ENCODE measurements at places on chromosomes 1 and 21. TPM values are rescaled to one million over a fixed set of nuclear protein-coding genes. Genes with fewer than 3 reads are reported as not detected.
A peak's percentile ranks its signal among the peaks of the same experiment; 100 is the strongest.

GRCh38 chr1:224262373-224263054 is 67.5 kb downstream of the NVL start:
- DNase-seq = no peak

GRCh38 chr1:54188291-54188690 is 11.5 kb downstream of the CYB5RL start:
- DNase-seq = no peak

- DNase-seq = no peak
Observed at GRCh38 chr1:31397360-31398095, 15.5 kb upstream of the SERINC2 start.

DNA sequence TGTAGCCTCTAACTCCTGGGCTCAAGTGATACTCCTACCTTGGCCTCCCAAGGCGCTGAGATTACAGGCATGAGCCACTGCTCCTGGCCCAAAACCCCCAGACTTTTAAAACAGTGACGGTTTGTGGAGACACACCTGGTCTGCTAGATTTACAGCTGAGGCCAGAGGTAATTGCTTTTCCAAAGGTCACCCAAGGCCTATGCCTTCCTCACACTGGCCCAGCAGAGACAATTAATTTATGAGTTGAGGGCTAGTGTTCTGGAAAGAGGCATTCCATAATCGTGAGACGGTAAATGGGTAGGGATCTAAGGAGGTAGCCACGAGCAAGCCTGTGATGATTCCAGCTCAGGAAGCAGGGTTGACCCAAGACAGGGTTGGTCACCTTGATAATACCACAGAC is 12.4 kb upstream of the PARP1 start:
- no peak for DNase-seq

- DNase-seq = no peak
Observed at GRCh38 chr1:21320410-21321108, 30.3 kb upstream of the ECE1 start.

- no peak for DNase-seq
Observed at GRCh38 chr1:109628540-109629321, 9.1 kb downstream of the AMPD2 start.

- no peak for DNase-seq
Observed at GRCh38 chr1:193285641-193286040, 99.2 kb upstream of the B3GALT2 start.

- no peak for DNase-seq
Observed at GRCh38 chr1:78950826-78951225, 55.7 kb downstream of the ADGRL4 start.

DNA sequence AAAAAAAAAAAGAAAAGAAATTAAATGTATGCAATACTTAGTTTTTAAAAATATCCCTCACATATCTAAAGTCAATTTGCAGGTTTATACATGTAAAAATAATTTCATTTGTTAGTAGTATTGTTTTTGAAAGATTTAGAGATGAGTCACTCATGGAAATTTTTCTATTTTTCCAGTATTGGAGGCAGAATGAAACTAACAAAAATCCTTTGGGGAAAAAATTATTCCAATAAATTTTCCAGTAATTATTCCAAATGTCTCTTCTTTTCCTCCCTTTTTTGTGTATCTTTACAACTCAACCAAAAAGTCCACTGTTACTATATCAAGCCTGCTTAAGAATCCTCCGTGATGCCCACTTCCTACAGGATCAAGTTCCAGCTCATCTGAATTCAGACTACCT is 29.9 kb downstream of the MPZL1 start:
- DNase-seq = no peak

DNA sequence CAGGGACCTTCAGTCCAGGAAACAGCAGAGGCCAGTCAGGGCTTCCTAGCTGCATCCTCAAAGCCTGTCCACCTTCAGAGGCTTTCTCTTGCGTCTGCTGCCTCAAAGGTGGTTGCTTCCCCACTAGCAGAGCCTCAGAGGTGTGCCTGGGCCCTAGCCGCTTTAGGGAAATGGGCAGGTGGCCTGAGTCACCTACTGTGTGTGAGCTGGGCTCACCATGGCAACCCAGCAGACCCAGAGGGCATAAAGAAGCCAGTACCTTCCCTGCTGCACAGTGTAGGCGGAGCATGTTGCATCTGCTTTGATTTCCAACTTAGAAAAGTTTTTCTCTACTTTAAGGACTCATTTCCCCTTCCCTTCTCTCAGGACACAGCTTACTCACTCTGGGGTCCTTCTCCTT is 12.5 kb downstream of the SLC9A1 start:
- DNase-seq = no peak

DNA sequence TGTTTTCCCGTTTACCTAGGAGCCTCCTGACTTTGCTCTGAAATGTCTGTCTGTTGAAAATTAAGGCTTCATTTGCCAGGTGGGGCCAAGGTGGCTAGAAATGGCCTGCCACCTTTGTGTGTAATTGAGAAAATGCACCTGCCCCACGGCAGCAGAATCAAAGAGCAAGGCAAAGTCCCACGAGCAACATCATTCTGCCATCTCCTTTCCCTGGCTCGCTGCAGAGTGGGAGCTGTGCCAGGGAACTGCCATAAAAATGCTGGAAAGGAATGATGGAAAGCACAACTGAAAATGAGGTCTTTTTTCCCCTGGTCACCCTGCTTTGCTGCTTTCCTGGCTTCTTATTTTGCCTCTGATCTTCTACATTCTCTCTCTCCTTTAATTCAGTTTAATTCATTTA is 5.5 kb upstream of the OLFML2B start:
- DNase-seq = no peak

DNA sequence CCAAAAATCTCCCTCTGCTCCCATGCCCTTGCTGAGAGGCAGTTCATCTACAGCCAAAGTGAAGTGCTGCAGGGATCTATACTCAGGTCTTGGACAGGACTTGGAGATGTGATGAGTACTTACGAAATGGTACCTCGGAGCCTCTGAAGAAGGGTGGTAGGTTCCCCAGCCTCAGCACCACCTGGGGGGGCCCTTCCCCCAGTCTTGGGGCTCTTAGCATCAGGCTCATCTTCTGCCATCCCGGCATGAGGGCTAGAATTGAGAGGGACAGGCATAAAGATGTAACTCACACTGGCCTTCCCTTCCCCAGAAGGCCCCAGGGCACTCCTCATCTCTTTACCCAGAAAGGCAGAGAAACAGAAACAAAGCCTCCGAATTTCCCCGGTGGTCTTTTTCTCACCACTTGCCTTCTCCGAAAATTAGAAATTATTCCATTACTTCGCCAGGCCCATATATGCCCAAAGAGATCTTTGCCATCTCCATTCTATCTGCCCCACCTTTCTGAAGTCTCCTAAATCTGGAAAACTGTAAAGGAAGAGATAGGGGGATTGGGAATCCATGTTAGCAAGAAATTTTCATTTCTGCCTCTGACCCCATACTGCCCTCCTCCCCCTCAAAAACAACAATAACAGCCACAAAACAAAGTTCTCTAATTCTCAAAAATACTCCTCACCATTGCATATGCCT is 827 bp downstream of the RFX5 start:
- peak; percentile 10 for DNase-seq

DNA sequence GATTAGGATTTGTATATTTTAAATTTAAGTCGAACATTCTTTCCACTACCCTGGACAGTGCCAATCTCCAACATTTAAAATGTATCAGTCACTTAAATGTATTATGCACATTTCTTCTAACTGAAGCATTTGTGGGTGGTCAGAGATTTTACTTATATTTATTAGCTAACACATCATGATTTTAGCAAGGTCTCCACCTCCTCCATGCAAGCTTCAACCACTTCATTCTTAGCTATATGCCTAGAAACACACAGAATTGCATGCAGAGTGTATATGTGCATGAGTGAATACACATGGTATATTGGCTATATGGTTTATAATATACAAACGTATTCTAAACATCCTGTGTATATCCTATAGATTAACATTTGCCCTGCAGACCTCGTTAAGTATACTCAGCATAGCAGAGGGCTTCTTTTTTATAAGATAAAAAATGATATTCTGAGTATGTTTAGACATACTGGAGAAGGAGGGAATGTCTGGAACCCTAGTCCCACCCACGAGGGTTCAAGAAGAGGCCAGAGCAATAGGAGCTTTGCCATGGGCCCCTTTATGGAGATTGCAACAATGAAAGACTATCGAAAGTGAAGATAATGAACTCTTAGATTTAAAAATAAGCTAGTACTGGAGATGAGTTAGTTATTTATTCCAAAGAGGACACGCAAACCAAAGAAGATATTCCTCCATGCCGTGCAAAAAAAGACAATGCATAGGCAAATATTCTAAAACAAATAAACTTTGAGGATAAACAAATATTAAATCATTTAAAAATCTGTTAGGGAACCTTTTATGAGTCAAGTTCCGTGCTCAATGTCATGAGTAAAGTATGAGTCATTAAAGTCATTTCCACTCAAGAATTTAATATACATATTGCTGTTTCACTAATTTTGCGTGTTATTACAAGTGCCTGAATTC is 480.4 kb downstream of the SIPA1L2 start:
- no peak for DNase-seq

DNA sequence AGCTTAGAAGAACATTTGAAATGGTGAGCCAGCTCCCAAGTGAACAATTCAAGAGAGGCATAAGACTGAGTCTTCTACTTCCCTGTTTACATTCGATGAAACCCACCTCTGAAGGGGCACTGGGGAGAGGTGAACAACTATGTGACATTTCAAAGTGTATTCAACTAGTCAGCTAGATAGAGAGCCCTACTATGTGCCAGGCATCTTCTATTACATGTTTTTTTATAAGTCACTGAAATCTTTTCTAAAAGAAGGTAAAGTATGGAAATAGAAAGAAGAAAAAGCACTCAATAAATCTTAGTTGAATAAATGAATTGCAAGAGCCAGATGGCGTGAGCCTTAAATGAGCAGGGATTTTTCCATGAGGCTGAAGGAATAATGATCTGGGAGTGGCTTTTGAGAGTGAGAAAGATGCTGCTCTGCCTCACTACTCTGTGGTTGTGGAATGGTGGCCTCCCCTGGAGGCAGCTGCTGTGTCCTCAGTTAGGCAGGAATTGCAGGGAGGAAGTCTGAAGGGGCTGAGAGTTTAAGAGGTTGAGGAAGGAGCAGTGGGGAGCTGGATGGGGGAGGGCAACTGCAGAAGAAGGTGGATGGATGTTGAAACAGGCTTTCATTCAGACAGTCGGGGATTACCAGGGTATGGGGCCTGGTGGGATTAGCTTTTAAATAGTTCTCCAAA is 10.4 kb upstream of the PTPRF start:
- no peak for DNase-seq

DNA sequence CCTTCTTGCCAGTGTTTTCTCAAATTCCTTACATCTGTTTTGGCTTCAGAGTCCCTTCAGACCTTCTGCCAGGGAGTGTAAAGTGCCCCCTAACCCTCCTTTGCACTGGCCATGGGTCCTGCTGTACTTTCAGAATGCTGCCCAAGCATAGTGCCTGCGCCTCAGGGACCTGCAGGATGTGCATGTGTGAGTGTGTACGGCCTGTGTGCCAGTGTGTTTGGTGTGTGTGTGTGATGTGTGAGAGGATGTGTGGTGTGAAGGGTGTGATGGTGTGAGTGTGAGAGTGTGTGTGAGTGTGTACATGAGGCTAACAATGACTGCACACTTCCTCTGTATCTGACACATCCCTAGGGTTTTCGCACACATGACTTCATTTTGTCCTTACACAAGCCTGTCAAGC is 265.8 kb upstream of the RAB4A start:
- DNase-seq = no peak

GRCh38 chr1:79151006-79151796 is 144.7 kb upstream of the ADGRL4 start:
- no peak for DNase-seq

GRCh38 chr1:15708486-15709137 is 24.5 kb downstream of the PLEKHM2 start:
- no peak for DNase-seq

- DNase-seq = no peak
Observed at GRCh38 chr1:19049128-19049768, 92.8 kb upstream of the IFFO2 start.

- DNase-seq = no peak
Observed at GRCh38 chr1:31872658-31873636, 57.1 kb upstream of the SPOCD1 start.

DNA sequence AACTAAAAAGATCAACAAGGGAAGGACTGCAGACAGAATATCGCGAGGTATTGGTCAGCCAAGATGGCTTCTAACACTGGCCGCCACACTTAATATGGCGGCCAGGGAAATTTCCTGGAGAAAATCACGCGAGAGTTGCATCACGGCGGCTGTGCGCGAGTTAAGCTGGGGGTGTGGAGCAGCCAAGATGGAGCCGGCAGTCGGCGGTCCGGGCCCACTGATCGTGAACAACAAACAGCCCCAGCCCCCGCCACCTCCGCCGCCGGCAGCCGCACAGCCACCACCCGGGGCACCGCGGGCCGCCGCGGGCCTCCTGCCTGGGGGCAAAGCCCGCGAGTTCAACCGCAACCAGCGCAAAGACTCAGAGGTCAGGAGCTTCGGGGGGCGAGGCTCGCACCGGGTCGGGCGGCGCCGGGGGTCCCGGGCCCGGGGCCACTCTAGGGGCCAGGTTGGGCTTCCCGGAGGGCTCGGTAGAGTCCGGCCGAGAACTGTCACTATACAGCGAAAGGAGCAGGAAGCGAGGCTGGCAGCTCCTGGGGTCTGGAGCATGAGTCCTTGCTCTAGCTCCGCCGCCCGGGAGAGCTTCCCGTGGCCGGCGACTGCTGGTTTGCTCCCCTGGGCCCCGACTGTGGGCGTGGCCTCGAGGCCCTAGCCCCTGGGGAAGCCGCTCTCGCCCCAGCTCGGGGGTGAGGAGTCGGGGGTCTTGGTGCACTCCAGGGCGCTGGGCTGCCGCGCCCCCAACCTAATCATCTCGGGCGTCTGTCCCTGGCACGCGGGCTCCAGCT is at the start of gene STRIP1:
Gene STRIP1, plus strand, starts transcription at position 174 of the 785 bp plus-strand sequence. Its CDS starts 14 bp downstream, at position 188.
- DNase-seq = peak; percentile 97

GRCh38 chr21:38297871-38298270 is 41.1 kb downstream of the KCNJ15 start:
- DNase-seq = no peak

DNA sequence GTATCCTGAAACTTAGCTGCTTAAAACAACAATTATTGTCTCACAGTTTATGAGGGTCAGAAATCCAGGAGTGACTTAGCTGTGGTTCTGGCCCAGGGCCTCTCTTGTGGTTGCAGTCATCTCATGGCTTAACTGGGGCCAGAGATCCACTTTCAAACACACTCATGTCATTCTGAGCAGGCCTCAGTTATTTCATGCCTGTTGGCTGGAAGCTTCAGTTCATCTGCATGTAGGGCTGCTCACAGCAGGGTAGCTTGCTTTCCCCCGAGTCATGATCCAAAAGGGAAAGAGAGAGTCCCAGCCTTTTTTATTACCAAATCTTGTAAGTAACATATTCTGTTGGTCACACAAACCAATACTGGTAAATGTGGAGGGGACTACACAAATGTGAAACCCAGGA is 96.6 kb upstream of the B3GALT2 start:
- no peak for DNase-seq

- DNase-seq = no peak
Observed at GRCh38 chr1:218694636-218695035, 349.5 kb downstream of the TGFB2 start.

ADAMTS1 gene
- 113 TPM for total RNA-seq

DNAJC8 gene
- 69.8 TPM for total RNA-seq

CHRM3 gene
- 5.5 TPM for total RNA-seq

CDC42 gene
- total RNA-seq = 351 TPM

UMODL1 gene
- total RNA-seq = 0.47 TPM

AVPR1B gene
- not detected for total RNA-seq

CACHD1 gene
- 39.7 TPM for total RNA-seq

SYDE2 gene
- 12.8 TPM for total RNA-seq
